ENCODE measurements at places on chromosomes 16 and 17. TPM values are rescaled to one million over a fixed set of nuclear protein-coding genes. Genes with fewer than 3 reads are reported as not detected.

ZNF423 gene
- polyA plus RNA-seq = not detected

CRHR1 gene
- polyA plus RNA-seq = not detected

TBC1D3D gene
- not detected for polyA plus RNA-seq

MEIOC gene
- polyA plus RNA-seq = 0.10 TPM

SLFN11 gene
- polyA plus RNA-seq = 7.0 TPM

SMIM22 gene
- polyA plus RNA-seq = not detected

MARCHF10 gene
- not detected for polyA plus RNA-seq

ABCC11 gene
- not detected for polyA plus RNA-seq

C1QTNF8 gene
- not detected for polyA plus RNA-seq

TBC1D3E gene
- not detected for polyA plus RNA-seq

OR4D1 gene
- not detected for polyA plus RNA-seq
